ENCODE measurements at places on chromosomes 7 and 10.
A peak's percentile ranks its signal among the peaks of the same experiment; 100 is the strongest.

- DNase-seq: no peak
Observed at GRCh38 chr7:69673074-69673473, 74.8 kb downstream of the AUTS2 start.

- peak; percentile 24 for DNase-seq
Observed at GRCh38 chr7:54796150-54796549, 37.1 kb upstream of the SEC61G start.

DNA sequence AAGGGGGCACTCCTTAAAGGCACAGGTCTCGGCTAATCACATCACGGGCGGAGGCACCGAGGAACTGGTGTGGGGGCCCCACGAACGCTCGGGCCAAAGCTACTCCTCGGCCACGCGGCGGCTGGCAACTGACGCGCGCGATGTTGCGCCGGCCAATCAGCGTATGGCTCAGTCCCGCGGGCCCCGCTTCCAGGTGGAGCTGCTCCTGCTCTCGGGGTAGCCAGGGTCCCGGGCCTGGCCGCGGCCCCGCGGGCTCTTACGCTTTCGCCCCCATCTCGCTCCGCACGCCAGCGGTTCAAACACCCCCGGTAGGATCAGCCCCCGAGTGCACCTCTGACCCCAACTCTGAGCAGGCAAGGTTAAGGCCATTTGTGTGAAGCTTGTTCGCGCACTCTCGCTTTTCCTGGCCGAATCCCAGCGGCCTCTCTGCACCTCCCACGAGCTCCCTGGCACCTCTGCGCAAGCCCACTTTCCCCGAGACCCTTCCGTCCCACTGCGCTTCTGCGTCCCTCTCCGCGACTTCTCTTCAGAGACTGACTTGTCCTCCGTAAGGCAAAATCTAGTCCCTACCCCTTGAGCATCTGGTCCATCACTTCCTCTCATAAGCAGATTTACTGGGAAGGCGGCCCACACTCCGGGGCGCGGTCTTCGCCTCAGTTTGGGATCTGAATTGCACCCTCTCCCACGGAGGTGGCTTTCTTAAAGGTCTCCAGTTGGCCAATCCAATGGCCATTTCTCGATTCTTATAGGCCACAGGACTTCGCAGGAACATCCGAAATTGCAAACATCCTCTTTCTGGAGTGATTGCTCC lies 200.9 kb upstream of the TBX20 start:
- DNase-seq: peak; percentile 32

GRCh38 chr10:51156926-51157325 lies 82.6 kb downstream of the PRKG1 start:
- DNase-seq: no peak
